B cell (primary cell): ENCODE measurements at places on chromosomes 7 and 10.

DNA sequence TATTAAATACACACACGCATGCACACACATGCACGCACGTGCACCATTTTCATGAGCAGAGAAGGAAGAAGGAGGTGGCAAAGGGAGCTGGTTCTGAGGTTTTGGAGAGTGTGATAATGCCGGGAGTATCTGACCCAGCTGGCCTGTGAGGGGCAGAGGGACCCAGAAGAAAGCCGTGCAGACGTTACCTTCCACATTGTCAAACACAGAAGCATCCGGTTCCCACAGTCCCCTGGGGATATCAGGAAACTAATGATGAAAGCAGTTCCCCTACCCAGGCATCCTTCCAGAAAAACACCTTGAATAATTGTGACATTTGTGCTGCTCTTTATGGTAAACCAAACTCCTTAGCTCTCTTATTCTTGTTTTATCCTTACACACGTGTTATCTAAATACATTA, 85.7 kb upstream of the FAM180A start:
- DNase-seq = no peak

DNA sequence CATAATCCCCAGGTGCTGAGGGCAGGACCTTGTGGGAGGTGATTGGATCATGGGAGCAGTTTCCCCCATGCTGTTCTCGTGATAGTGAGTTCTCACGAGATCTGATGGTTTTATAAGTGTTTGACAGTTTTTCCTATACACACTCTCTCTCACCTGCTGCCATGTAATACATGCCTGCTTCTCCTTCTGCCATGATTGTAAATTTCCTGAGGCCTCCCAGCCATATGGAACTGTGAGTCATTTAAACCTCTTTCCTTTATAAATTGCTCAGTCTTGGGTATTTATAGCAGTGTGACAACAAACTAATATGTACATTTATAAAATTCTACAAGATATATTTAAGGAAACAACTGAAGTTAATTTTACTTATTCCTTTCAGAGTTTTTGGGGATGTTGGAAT, 170.8 kb upstream of the BET1 start:
- no peak for DNase-seq

GRCh38 chr10:6148251-6148701, 54.5 kb upstream of the PFKFB3 start:
- DNase-seq = peak; percentile 35

- no peak for DNase-seq
These were observed 204.7 kb upstream of the ZNF32 start for GRCh38 chr10:43853369-43853768.

- no peak for DNase-seq
These were observed 69.9 kb downstream of the APBB1IP start for GRCh38 chr10:26508016-26508415.

DNA sequence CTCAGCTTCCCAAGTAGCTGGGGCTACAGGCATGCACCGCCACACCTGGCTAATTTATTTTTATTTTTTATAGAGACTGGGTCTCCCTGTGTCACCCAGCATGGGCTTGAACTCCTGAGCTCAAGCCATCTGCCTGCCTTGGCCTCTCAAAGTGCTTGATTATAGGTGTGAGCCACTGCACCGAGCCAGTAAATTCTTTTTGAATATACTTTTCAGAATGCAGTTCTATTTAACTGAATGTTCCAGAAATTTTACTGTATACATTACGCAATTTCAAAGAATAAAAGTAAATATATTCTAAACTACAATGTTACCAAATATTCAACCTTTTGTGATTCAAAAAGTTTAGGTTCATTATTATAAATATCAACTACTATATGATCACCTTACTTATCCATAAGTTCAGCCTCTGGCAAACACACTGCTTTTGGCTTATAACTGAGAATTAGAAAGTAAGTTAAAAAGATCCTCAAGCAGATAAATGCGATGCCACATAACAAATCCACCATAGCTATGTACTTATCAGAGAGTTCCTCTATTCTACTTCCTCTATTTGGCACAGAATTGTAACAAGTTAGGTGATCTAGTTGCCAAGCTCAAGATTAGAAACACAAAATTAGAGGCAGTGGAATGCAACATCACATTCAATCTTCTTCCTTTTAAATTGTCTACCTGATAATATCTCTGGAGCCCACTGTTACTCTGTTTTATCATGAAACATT, 118.2 kb downstream of the ANK3 start:
- DNase-seq = peak; percentile 56

GRCh38 chr7:26663874-26664273, 200.5 kb downstream of the SKAP2 start:
- no peak for DNase-seq

DNA sequence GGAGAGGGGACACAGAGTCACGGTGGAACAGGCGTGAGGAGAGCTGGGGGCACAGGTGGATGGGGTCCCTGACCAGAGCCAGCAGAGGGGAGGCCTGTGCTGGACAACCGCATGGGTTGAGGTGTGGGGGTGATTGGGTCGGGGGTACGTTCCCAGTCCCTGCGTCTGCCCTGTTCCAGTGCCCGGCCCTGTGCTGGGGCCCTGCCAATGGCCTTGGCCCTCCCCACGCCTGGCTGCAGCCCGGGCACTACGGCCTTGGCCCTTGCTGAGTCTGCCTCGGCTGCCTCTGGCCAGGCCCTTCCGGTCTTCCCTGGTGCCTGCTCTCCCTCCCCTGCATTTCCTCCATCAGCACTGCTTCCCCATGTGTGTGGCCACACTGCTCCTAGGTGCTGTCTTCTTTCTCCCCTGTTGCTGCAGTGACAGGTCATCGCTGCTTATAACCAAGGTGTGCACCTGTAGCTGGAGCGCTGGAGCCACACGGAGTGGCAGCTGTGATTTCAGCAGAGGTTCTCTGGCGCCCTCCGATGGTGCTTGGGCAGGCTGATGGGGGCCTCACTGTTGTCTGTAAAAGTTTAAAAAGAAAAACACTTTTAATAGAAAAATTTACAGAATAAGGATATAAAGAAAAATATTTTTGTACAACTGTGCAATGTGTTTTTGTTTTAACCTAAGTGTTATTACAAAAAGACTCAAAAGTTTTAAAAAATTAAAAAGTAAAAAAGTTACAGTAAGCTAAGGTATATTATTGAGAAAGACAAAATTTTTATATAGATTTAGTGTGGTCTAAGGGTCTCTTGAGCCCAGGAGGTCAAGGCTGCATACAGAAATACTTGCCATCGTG, 45.2 kb upstream of the BHLHA15 start:
- DNase-seq = peak; percentile 70

- DNase-seq = no peak
These were observed at the start of gene KCND2 for GRCh38 chr7:120272701-120273475. Gene KCND2 (plus strand): TSS chr7:120273175.

DNA sequence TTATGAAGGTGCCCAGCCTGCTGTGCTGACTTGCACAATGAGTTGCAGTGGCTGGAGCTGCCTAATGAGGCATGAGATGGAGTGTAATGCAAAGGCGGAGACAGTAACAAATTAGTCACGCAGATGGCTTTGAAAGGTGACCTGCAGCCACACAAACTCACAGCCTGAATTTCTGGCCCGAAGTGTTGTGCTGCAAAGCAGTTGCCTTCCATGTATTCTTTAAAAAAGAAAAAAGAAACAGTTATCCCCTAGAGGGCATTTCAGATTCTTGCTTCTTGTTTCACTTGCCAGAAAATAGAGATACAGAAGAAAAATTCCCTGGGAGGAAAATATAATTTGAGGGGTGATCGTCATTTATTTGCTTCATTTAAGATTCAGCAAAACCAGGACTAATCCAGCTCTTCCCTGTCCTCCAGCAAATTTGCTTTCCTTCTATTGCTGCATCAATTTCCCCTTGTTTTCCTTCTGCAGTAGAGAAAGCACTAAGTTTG, 239.9 kb downstream of the ADRA2A start:
- no peak for DNase-seq

DNA sequence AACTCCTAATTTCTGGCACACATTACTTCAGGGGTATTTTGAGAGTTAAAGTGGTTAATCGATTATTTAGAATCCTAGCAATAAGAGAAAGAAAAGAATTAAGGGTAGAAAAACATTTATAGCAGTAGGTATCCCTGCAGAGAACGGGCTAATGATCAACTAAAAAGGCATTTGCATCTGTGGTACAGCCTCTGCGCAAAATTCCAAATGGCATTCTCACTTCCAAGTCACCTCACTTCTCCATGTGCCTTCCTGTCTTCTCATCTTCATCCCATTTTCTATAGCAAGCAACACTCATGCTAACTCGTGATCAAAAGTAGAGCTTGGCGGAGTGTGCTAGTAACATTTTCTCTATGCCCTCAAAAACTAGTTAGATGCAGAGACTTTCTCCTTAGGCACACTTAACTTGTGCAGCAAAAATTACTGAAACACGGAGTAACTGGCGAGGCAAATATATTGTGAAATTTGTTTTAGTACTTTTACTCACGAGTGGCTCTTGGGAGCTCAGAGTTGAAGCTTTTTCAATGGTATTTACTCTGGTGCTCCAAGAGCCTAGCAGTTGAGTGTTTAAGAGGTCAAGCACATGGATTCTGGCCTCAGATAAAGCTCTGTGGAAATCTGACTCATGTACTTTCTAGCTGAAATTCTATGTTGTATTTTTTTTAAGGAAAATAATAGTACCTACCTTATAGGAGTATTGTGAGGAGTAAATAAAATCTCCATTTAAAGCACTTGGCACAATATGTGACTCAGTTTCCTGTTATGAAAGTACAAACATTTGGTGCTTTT, 65.1 kb downstream of the MET start:
- DNase-seq = no peak

DNA sequence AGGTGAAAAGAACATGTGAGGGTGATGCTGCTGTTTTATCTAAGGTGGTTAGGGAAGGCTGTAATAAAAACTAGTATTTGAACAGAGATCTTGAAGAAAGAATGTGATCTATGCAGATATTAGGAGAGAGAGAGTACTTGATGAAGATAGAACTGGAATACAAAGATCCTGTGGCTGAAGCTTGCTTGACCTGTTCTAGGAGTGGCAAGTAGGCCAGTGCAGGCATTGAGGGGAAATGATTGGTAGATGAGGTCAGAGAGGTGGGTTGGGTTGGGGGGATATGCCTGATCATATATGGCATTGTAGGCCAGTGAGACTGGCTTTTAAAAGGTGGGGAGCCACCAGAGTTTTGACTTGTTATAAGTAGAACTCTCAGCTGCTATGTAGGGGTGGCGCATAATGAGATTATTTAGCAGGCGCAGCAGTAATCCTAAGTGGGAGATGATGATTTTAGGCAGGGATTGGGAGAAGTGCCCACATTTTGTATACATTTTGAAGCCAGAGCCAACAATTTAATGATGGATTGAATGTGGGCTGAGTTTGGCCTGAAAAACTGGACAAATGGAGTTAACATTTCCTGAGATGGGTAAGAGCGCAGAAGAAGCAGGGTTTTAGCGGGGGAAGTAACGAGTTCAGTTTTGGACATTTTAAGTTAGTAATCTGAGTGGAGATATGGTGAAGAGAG, 8.2 kb downstream of the CCSER2 start:
- no peak for DNase-seq

DNA sequence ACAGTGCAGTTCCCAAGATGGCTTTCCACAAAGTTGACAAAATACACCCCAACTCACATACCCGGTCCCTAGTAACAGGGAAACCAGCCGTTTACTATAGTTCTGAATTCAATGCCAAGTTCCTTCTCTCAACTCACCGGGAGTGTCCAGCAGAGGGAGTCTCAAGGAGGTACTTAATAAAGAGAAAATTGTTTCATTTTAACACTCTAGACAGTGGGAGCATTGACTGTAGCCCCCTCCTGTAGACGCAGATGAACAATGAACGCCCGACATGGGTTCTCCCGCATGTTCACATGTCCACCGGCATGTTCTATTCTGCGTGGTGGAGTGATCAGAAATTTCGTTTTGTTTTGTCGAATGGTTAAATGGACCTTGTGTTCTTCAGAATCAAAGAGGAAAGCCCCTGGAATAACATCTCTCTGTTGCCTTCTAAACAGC, 1.9 kb downstream of the HIPK2 start:
- DNase-seq = peak; percentile 77

DNA sequence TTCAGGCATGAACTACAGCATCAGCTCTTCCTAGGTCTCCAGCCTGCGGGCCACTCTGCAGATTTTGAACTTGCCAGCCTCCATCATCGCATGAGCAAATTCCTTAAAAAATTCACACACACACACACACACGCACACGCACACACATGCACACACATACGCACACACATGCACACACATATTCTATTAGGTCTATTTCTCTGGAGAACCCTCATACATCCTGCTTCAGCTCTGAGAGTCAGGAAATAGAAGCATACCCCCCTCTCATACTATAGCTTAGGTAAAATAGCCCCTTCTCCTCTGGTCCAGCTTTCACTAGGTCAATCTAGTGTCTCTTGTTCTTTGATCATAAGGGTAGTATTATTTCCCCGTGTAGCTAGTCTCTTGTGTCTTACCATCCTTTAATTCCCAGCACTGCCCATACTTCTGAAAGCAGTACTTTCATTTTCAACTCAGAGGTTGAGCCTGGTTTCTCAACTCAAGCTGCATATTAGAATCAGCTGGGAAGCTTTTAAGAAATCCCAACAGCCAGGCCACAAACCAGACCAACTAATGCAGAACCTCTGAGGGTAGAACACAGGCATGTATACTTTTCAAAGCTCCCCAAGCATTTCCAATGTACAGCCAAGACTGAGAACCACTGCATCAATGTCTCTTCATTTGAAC, 30.9 kb upstream of the ITGB8 start:
- no peak for DNase-seq

- DNase-seq = no peak
These were observed 19.8 kb downstream of the SLC29A4 start for GRCh38 chr7:5302577-5302976.

- no peak for DNase-seq
These were observed 2.6 kb downstream of the LRRN3 start for GRCh38 chr7:111093496-111093895.

DNA sequence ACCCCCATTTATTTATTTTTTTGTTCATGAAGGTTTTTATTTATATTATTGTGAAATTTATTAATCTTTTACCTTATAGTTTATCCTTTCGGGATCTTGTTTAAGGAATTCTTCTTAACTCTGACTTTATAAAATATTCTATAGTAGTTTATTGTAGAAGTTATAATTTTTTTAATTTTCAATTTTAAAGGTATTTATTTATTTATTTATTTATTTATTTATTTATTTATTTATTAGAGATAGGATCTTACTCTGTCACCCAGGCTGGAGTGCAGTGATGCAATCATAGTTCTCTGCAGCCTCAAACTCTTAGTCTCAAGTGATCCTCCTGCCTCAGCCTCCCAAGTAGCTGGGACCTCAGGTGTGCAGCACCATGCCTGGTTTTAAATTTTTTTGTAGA, 56.0 kb downstream of the NRF1 start:
- no peak for DNase-seq

GRCh38 chr7:93219868-93220267, 6.4 kb downstream of the HEPACAM2 start:
- DNase-seq = no peak

- DNase-seq = no peak
These were observed 22.7 kb upstream of the NKX6-2 start for GRCh38 chr10:132808383-132809231.
